ENCODE measurements at places on chromosomes 3 and 15.
A peak's percentile ranks its signal among the peaks of the same experiment; 100 is the strongest.

GRCh38 chr15:85792912-85793590 is 1.7 kb downstream of the KLHL25 start:
- H3K4me1 ChIP-seq: peaks cover 33% of the 10 kb centered on the region
- DNase-seq: no peak
- no peaks in the 10 kb centered on the region for H3K36me3 ChIP-seq
- H3K27me3 ChIP-seq: no peaks in the 10 kb centered on the region
- H3K4me3 ChIP-seq: peak overlapping the region; percentile 97

DNA sequence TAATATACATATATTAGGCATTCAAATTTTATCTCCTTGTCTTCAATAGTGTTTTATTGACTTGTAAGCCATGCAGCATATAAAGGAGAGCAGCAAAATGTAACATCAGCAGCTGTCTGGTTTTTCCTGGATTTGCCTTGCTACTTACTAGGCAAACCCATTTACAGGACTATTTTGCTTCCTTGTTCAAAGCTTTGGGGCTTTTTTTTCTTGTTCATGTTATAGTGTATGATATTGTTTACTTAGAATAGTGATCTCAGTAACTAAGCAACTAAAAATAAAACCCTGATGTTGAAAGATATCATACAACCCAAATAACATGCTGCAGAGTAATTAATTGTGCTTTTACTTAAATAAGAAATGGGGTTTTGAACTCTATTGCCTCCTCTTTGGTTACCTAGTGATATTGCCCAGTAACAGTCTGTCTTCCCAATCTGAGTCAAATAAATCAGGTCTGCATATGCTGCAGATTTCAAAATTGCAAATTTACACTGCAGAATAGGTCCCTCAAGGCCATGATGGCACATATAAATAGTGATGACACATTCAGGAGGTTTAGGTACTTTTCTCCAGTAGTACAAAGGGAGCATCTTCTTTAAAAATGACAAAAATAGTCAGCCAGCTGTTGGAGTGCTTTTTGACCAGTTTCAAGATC is 578.1 kb upstream of the NECTIN3 start:
- no peak overlapping the region for H3K27ac ChIP-seq
- no peak overlapping the region for H3K4me3 ChIP-seq
- H3K27me3 ChIP-seq: no peaks in the 10 kb centered on the region
- peaks cover 8% of the 10 kb centered on the region for H3K4me1 ChIP-seq
- no peak for DNase-seq

DNA sequence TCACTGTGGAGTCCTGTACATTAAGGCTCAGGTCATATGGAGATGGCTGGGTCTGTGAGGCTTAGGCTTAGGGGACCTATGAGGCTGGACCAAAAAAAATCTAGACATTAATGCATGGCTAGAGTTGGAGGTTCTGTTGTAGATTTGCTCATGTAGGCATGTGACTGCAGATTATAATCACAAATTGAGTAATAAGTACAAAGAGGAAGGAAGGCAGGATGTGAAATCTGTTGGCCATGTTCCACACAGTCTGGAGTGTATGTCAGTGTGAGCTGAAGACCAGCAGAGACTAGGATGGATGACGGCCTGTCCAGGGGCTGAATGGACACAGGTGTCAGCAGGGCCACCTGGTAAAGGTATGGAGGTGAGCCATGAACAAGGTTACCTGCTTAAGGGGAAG is at the start of gene ST3GAL6:
ST3GAL6 (plus strand) TSS at position 265 of the 400 bp plus-strand sequence. CDS start 5,101 bp downstream, outside the sequence.
- H3K4me1 ChIP-seq: peaks cover 13% of the 10 kb centered on the region
- H3K4me3 ChIP-seq: no peak within 1 kb of the TSS
- H3K27me3 ChIP-seq: no peaks in the 10 kb centered on the region
- DNase-seq: no peak
- no peaks in the 10 kb centered on the region for H3K36me3 ChIP-seq
- no peak within 1 kb of the TSS for H3K27ac ChIP-seq

DNA sequence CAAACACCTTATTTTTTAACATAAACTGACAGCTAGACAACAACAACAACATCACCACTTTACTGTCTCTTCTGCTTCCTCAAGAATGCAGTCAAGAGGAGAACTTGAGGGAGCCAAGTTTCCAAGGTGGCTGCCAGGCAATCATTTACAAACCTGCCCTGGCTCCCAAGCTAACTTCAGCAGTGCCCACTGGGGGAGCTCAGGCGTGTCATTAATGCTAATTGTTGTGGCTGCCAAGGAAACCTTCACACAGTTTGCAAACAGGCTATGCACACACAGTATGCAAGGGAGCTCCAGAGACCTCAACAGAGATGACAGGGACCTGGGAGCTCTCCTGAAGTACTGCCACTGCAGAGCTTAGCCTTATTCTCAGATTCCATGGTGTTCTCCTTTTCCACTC is 2.1 kb downstream of the DZIP1L start:
- DNase-seq: peak; percentile 59
- H3K27ac ChIP-seq: no peak overlapping the region
- no peak overlapping the region for H3K4me3 ChIP-seq
- H3K4me1 ChIP-seq: peaks cover 23% of the 10 kb centered on the region
- H3K36me3 ChIP-seq: no peaks in the 10 kb centered on the region

- DNase-seq: no peak
- H3K27me3 ChIP-seq: no peaks in the 10 kb centered on the region
- no peaks in the 10 kb centered on the region for H3K36me3 ChIP-seq
- no peak overlapping the region for H3K4me3 ChIP-seq
- no peak overlapping the region for H3K27ac ChIP-seq
- H3K4me1 ChIP-seq: no peaks in the 10 kb centered on the region
Measured at GRCh38 chr15:76861815-76862397, 43.2 kb downstream of the SCAPER start.

DNA sequence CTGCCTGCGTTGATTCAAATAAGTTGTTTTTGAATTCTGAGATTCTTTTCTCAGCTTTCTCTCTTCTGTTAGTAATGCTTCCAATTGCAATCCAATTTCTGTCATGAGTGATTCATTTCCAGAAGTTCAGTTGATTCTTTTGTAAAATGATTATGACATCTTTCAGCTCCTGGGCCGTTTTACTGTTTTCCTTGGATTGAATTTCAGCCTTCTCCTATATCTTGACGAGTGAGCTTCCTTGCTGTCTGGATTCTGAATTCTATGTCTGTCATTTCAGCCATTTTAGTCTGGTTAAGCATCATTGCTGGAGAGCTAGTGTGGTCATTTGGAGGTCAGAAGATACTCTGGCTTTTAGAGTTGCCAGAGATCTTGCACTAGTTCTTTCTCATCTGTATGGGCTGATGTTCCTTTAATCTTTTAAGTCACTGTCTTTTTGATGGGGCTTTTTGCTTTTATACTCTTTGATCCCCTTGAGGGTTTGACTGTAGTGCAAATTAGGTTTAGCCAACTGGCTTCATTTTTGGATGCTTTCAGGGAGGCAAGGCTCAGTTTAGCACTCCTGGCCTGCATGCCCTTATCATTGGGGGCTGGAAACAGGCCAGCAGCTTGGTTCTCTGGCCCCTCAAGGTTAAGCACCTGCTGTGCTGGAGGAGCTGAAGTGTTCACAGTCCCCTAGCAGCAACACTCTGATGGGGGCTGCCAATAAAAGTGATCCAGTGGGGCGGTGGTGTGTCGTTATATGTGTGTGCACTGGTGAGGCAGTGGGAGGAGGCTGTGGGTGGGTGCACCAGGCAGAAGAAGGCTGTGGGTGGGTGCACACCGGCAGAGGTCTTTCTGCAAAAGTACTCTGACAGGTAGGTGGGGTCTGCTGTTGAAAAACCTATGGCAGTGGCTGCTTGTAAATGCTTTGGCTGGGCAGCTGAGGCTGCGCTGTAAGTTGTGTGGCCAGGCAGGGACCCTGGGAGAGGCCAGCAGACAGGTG is 51.2 kb downstream of the MCTP2 start:
- no peak for DNase-seq
- H3K27me3 ChIP-seq: no peaks in the 10 kb centered on the region
- no peaks in the 10 kb centered on the region for H3K36me3 ChIP-seq
- H3K4me1 ChIP-seq: peaks cover 9% of the 10 kb centered on the region

DNA sequence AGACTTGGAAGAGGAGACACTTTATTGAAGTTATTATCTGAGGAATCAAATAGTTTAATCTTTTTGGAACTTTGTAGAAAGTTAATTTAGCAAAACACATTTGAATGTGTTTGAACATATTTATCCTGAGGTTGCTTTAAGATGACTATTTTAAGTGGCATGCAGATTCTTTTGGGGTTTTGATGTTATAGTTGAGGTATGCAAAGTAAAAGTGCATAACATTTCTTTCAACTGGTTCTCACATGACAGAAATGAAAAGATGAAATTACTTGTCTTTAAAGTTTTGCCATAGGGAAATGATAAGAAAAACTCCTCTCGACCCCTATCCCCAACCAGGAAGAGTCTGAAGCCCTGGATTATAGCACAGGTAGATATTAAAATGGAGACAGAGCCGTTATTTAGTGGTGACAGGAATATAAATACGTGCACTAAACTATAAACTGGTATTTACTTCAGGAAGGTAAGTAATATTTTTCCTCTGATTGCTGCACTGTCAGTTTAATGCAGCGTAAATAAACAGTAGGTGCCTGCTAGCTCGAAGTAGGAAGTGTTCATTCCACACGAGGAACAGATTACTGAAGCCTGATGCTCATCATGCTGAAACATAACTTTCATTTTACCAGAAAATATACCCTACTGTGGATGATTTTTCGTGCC is 15.1 kb upstream of the SATB1 start:
- no peak overlapping the region for H3K4me3 ChIP-seq
- peaks cover 29% of the 10 kb centered on the region for H3K4me1 ChIP-seq

GRCh38 chr15:60913900-60914299 is 315.2 kb downstream of the RORA start:
- DNase-seq: no peak
- H3K36me3 ChIP-seq: no peaks in the 10 kb centered on the region
- H3K4me1 ChIP-seq: peaks cover 13% of the 10 kb centered on the region

DNA sequence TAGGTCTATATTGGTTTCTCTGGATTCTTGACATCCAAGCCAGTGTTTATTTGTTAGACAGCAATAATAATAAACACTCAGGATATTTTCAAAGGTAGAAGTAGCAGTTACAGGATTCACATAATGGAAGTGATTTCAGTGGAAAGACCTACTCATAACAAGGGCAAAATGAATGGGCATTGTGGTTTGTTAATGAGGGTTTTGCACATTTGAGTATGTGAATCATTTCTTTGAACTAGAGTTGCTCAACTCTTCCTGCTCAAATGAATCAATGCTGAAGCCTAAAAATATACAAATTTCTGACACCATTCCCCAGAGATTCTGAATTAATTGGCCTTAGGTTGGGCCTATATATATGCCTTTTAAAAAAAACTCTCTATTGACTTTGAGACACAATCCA is 4.1 kb upstream of the COL6A5 start:
- peaks cover 30% of the 10 kb centered on the region for H3K27me3 ChIP-seq
- peaks cover 10% of the 10 kb centered on the region for H3K4me1 ChIP-seq
- no peak overlapping the region for H3K27ac ChIP-seq

DNA sequence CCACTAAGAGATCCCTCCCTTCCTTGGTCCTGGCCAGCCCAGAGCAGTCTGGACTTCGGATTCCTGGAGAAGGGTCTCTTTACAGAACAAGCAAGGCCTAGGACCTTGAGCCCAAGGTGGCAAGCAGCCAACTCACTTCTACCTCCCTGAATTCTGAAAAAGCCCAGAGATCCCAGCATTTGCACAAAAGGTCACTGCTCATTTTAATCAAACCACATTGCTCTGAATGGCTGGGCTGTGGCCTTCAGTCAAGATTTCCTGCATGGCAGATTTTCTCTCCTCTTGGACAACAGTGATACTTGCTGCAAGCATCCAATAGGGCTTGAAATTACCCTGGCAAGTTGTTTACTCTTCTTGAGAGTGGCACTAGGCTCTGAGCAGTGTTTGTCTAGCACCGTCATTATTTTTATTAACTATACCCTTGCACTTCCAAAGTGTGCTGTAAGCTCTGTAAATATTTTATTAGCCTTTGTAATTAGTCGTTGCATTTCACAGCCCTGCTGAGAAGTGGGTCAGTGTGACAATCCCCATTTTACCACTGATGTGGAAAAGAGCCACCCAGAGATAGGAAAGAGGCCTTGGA is 274.7 kb upstream of the CTNNB1 start:
- DNase-seq: no peak
- no peak overlapping the region for H3K4me3 ChIP-seq
- no peak overlapping the region for H3K27ac ChIP-seq

- H3K27me3 ChIP-seq: no peaks in the 10 kb centered on the region
- peaks cover 43% of the 10 kb centered on the region for H3K4me1 ChIP-seq
- no peak overlapping the region for H3K4me3 ChIP-seq
- peak overlapping the region; percentile 40 for H3K27ac ChIP-seq
Measured at GRCh38 chr3:125280668-125281361, 68.3 kb upstream of the SLC12A8 start.

GRCh38 chr3:29465836-29466235 is 185.0 kb downstream of the RBMS3 start:
- no peaks in the 10 kb centered on the region for H3K36me3 ChIP-seq
- no peak overlapping the region for H3K4me3 ChIP-seq
- no peak for DNase-seq
- no peak overlapping the region for H3K27ac ChIP-seq
